ENCODE measurements at places on chromosomes 2 and 18. TPM values are rescaled to one million over a fixed set of nuclear protein-coding genes. Genes with fewer than 3 reads are reported as not detected.

- no peak for DNase-seq
Observed at GRCh38 chr2:177489719-177490301, 97.2 kb downstream of the AGPS start.

Gene ATOH8
- 68.5 TPM for total RNA-seq

Gene KCNE4
- total RNA-seq: 10.9 TPM

Gene NT5C1B
- total RNA-seq: not detected

Gene CNGA3
- total RNA-seq: not detected

Data from aorta (tissue), 5 donors.